ENCODE measurements at places on chromosomes 12 and 14.

GRCh38 chr12:65561798-65562382, 262.4 kb upstream of the HMGA2 start:
- no peak for DNase-seq

- no peak for DNase-seq
Observed at GRCh38 chr12:67430708-67431335, 161.7 kb downstream of the CAND1 start.

DNA sequence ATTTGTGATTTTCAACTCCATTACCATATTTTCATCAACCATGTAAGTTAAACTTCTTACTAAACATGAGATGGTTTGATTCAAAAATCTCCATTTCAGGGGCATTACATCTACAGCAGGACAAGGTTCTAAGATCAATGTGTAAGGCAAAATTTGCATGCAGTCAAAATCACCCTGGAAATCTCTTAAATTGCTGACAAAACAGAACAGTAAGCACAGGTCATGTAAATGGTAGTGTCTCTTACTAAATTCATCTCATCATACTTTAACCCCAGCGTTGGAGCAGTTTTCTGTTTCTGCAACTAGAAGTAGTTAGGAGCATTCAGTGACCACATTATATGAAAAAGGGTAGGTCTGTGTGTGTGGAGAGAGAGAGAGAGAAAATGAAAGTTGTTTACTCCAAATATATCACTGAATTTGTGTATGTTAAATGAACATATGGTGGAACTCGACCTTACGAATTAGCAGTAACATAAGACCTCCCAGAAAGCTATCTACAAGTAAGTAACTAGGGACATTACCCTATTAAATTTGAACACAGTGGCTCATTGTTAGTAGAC, 227.5 kb downstream of the SSPN start:
- no peak for DNase-seq

GRCh38 chr14:30034152-30034551, 106.5 kb upstream of the PRKD1 start:
- DNase-seq: no peak

GRCh38 chr12:120214626-120215356, 13.9 kb upstream of the RPLP0 start:
- DNase-seq: no peak

GRCh38 chr12:42696406-42697149, 107.0 kb upstream of the PRICKLE1 start:
- DNase-seq: no peak

DNA sequence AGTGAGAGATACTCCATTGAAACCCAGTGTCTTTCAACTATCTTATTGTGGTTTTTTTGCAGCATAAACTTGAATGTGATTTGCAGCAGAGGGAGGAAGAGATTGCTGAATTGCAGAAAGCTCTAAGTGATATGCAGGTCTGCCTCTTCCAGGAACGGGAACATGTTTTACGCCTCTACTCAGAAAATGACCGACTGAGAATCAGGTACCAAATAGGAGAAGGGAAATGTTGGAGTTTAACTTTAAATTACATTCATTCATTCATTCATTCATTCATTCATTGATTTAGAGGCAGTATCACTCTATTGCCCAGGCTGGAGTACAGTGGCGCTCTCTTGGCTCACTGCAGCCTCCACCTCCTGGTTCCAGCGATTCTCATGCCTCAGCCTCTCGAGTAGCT, 17.0 kb downstream of the CCDC77 start:
- DNase-seq: no peak

DNA sequence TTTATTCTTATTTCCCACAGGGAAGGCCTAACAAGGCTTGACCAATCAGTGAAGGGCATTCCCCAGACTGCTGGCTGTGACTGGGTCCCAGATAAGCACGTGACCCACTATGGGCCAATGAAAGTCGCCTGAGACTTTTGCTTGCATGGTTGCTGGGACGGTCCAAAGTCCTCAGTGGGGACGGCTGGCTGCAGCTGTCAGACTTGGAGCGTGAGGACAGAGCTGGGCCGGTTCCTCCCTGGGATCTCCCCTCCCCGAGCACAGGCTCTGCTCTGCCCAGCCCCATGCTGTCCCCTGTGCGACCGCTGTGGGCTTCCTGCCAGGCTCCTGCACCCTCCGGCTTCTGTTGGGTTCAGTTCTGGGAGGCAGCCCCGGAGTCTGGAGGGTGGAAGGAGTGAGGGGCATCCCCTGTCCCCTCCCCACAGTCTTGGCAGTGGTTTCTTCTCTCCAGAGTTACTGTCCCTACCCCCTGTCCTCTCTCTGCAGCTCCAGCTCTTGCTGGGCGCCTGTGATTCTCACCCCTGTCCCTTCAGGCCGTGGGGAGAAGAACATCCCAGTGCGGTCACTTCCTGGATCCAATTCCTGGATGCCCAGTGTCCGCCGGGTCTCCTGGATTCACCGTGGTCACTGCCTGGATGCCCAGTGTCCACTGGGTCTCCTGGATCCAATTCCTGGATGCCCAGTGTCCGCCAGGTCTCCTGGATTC, 50.1 kb downstream of the GALNT9 start:
- no peak for DNase-seq

DNA sequence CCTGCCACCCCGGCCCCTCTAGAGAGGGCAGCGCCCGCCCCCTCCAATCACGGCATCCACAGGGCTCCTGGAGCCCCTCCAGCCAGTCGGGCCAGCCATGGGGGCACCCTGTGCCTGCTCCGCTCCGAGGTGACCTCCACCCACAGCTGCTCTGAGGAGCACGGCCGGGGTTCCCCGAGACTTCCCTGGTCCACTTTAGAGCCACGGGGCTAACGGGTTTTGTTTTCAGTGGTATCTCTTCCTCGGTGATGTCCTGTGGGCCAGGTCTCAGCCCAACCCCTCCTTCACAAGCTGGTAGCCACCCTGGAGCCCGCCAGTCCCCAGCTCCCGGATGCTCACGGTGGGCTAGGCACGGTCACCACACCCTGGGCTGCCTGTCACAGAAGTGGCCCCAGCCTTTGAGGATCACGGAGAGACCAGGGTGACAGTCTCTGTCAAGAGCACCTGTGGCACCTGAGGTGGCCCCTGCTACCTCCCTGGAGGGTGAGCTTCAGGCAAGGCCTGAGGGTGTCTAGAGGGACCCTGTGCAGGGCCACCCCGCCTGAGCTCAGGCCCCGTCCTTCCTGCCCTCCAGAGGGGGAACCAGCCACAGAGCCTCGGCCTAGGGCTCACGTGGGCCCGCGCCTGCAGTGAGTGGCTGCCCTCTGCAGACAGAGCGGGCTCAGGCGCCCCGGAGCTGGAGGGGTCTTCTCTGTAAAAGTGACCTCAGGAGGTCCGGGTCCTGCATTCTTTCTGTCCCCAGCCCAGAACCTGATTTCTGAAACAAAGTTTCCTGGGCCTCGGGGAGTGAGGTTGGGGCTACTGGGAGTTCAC, 146.0 kb upstream of the C14orf180 start:
- no peak for DNase-seq
